Naive thymus-derived CD8-positive, alpha-beta T cell (primary cell): ENCODE measurements at places on chromosomes 4 and X. TPM values are rescaled to one million over a fixed set of nuclear protein-coding genes. Genes with fewer than 3 reads are reported as not detected.

- no peak for DNase-seq
Measured at GRCh38 chrX:22527302-22527701, 254.6 kb downstream of the CBLL2 start.

- DNase-seq: peak; percentile 95
Measured at GRCh38 chr4:177309522-177310371, at the start of gene NEIL3. Gene NEIL3, plus strand, starts transcription at chr4:177309874. Its CDS starts 80 bp downstream, at chr4:177309954.

- no peak for DNase-seq
Measured at GRCh38 chrX:15356444-15356843, 21.1 kb upstream of the PIGA start.

DNA sequence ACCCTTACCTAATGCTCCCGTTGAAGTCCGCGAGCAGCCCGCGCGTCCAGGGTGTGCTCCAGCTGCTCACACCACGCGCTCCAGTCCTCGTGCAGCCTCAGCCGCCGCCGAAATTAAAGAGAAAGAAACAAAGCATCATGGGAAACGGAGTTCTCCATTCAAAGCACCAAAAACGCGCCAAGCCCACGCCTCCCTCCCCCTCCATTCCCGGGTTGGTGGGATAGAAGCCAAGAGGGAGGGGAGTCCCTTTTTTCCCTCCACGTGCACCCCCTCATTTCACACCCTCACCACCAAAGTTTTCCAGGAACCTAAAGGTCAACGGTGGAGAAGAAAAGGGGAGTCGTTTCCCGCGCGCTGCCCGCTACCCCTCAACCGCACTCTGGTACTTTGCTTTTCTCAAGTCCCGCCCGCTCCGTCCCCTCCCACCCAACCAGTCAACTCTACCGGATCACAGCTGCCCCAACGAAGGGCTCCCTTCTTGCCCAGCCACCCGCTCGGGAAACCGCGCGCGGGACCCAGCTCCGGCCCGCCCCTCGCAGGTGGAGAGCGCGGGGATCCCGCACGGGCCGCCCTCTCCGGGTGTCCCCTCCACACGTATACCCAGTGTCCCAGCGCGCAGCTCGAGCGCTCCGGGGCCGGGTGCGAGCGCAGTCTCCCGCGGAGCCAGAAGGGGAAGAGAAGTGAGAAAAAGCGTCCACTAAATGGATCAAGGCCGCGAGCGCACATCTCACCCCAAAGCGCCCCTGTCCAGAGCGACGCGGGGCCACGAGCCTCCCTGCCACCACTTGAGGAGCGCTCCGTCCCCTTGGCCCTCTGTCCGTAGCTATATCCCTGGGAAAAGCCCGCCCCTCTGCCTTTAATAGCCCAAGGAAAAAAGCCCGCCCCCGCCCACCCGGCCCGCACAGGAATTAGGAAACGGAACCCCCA is 65.1 kb upstream of the CCDC160 start:
- peak; percentile 24 for DNase-seq

- DNase-seq: no peak
Measured at GRCh38 chrX:56233682-56234081, 1.5 kb downstream of the KLF8 start.

DNA sequence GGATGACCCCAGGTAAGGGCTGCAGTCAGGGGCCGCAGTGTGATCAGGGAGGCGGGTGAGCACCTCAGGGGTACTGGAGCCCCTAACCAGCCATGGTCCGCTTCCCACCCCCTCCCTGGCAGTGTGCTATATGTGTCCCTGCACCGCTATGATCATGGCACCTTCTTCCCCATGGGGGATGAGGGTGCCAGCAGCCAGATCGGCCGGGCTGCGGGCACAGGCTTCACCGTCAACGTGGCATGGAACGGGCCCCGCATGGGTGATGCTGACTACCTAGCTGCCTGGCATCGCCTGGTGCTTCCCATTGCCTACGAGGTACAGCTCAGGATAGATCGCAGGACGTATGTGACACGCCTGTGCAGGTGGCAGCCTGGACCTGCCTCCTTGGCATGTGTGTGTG is 8.2 kb upstream of the ERAS start:
- DNase-seq: no peak

- no peak for DNase-seq
Measured at GRCh38 chr4:164012396-164013027, 518.0 kb downstream of the TMA16 start.

GRCh38 chr4:182207830-182208396 is 35.3 kb upstream of the TENM3 start:
- no peak for DNase-seq

DNA sequence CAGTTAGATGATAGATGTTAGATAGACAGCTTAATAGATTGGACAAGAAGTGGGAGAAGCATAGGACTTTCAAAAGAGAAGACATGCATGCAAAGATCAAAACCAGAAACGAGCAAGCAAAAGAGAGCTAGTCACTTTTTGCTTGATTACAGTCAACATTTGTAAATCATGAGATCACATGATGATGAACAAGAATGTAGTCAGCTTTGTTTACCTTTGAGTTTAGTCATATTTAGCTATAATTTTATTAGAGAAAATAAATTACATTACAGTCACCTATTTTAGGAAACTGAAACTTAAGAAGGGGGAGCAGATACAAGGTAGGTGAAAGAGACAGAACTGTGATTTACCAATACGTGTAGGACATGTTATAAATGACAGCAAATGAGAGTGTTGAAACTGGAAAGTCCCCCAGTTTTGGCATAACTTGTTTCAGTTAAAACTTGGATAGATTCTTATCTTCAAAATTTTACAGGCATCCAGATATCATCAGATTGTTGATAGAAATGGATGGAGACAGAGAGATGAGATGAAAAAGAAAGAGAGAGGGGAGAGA is 1083.1 kb upstream of the PCDH10 start:
- no peak for DNase-seq

GRCh38 chr4:109412776-109413175 is 20.8 kb upstream of the SEC24B start:
- no peak for DNase-seq

Gene CABS1
- total RNA-seq: not detected

Gene C4orf50
- not detected for total RNA-seq

Gene TREX2
- 5.5 TPM for total RNA-seq

Gene BCLAF3
- total RNA-seq: 11.1 TPM

Gene SATL1
- total RNA-seq: not detected
